Activated T-helper 1 cell treated with anti-CD3 and anti-CD28 coated beads, Interleukin-2, amount 50 U/mL, for 16 hours (primary cell): ENCODE measurements at places on chromosomes 7 and 10.

DNA sequence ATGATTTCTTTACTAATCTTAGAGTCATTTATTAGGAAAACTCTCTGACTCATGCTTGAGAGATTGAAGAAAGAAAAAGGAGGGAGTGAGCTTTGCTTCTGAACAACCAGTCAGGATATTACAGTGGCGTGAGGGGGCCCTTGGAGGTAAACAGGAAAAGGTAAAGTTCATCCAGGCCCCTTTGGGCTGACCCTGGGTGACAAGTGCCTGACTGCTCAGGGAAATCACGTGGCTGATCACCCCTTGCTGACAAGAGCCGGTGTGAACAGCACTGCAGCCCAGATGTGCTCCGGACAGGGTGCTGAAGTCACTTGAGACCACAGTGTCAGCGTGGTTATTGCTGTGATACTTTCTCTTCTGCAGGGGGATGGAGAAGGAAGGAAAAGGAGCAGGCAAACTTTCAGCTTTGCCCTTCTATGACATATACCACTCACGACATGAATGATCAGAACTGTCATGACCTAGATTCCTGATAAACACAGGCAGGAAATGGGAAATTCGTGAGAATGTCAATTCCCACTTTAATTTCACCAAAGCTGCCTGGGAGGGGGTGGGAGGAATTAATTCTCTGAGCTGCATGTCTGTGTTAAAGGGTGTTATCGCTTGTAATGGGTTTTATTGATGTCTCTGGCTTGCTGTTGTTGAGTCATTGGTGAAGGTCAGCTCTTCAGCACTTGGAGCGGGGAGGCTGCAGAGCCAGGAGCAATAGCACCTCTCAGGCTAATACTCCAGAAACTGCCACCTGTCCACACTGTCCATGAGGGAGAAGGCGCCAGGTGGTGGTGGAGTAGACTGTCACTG, 139.8 kb upstream of the AOAH start:
- no peak for DNase-seq

GRCh38 chr7:73872056-73872908, 11.3 kb downstream of the TMEM270 start:
- no peak for DNase-seq

DNA sequence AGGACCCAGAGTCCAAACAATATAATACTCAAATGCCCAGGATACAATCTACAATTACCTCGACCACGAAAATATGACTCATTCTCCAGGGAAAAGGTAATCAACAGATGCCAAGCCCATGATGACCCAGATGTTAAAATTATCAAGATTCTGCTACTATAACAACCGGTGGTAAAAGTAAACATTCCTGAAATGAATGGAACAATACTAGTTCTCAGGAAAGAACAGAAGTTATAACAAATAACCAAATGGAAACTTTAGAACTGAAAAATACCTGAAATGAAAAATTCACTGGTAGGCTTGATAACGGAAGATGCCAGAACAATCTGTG, 34.1 kb upstream of the GUSB start:
- no peak for DNase-seq

- no peak for DNase-seq
Observed at GRCh38 chr10:12194752-12195271, 879 bp downstream of the NUDT5 start.
